ENCODE measurements at places on chromosomes 16 and 17.

- DNase-seq, result no peak
Measured at GRCh38 chr16:4496305-4496704, 20.1 kb downstream of the HMOX2 start.

GRCh38 chr17:19773534-19773933 lies 25.4 kb upstream of the ALDH3A1 start:
- DNase-seq, result no peak

DNA sequence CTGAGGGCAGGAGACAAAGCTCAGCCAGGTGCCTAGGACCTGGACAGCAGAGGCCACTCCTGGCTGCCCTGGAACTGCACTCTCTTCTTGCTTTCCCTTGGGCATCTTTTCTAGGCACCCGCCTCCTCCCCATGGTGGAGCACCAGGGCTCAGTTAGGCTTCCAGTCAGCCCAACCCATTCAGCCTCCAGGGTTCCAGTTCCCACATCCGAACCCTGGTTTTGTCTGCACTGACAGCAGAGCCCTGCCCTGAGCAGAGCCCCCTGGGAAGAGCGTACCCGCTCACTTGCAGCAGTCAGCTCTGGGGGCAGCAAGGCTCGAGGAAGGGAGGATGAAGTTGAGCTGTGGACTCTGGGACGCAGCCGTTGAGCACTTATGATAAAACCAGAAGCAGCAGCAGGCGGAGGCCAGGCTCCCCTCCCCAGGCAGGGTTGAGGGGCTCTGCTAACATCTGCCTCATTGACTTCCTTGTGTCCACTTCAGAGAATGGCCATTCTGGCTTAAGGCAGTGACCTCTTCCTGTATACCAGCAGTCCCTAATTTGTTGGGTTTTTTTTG lies 213.2 kb downstream of the NTN1 start:
- DNase-seq, result no peak

GRCh38 chr17:5526821-5527598 lies 40.6 kb downstream of the MIS12 start:
- no peak for DNase-seq

DNA sequence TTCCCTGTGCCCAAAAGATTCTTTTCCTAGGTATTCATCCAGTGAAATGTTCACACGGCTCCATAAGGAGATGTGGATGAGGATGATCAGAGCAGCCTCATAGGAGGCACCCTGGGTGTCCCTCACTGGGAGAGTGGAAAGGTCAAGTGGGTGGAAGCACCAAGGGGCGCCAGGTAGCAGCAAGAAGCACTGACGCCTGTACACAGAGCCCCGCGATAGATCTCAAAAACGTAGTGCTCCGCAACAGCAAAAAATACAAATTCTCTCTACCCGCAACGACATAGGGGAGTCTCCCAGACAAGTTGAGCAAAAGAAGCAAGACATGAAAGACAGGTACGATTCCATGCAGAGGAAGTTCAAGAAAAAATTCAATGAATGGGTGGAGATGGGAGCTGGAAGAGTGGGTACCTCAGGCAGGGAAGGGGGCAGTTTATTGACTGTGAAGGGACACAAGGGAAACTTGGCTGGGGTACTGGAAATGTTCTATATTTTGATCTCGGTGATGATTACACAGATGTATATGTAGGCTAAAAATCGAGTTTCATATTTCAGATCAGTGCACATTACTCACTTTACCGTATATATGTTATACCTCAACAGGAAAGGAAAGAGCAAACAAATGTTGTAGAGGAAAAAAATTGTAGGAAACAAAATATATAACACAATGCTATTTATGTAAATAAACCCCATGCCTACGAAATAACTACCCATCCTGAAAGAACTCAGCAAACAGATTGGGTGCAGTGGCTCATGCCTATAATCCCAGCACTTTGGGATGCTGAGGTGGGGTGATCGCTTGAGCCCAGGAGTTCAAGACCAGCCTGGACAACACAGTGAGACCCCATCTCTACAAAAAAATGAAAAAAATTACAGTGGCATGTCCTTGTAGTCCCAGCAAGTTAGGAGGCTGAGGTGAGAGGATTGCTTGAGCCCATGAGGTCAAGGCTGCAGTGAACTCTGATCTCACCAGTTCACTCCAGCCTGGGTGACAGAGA lies 17.8 kb upstream of the ETV4 start:
- DNase-seq, result no peak

GRCh38 chr17:64728041-64728695 lies 66.1 kb upstream of the SMURF2 start:
- DNase-seq, result no peak

- DNase-seq, result peak; percentile 77
Measured at GRCh38 chr17:28738680-28739384, 5.0 kb upstream of the TRAF4 start.

GRCh38 chr17:8574687-8575086 lies 55.8 kb downstream of the MYH10 start:
- DNase-seq, result no peak

GRCh38 chr16:59586331-59586730 lies 852.2 kb upstream of the GOT2 start:
- DNase-seq, result no peak

- no peak for DNase-seq
Measured at GRCh38 chr17:45747911-45748310, 36.2 kb upstream of the CRHR1 start.

DNA sequence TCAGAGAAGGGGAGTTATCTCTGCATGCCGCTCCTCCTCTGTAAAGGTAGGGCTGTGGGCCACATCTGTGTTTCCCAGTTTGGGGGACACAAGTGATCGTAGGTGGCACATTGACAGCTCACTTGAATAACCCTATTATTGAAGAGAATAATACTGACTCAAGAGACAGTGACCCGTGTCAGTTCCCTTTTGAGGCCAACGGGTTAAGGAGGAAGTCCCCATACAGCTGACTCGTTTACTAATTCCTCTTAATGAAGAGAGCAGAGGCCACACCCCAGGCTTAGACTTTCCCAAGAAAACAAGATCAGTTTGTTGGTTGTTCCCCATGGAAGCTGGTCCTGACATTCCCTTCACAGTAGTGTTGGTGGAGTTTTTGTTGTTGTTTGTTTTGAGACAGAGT lies 33.0 kb downstream of the IL4R start:
- DNase-seq, result no peak

DNA sequence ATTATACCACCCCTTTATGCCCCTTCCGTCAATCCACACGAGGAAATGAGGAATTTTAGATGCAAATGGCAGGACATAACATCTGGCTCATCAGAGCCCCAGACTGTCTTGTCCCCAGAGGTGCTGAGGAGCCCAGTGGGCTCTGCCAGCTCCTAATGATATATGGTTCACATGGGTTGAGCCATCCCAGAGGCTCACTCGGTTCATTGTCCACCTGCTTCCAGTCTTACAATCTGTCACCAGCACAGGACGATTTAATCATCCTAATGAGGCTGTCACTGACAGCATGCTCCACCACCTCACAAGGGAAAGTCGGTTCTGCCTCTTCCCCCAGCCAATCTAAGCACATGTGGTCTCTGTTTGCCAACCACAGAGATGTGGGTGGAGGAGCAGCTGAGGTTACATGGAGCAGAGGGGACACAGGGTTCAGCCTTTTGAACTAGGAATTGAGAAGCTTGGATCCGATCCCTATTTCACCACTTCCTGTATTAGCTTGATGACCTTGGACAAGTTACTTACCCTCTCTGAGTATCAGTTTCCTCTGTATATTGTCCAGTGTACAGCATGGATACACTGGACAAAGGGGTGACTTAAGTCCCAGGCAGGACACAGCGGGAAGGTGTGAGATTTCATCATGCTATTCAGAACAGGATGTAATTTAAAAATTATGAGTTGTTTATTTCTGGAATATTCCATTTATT lies 27.0 kb upstream of the DHX8 start:
- DNase-seq, result no peak

DNA sequence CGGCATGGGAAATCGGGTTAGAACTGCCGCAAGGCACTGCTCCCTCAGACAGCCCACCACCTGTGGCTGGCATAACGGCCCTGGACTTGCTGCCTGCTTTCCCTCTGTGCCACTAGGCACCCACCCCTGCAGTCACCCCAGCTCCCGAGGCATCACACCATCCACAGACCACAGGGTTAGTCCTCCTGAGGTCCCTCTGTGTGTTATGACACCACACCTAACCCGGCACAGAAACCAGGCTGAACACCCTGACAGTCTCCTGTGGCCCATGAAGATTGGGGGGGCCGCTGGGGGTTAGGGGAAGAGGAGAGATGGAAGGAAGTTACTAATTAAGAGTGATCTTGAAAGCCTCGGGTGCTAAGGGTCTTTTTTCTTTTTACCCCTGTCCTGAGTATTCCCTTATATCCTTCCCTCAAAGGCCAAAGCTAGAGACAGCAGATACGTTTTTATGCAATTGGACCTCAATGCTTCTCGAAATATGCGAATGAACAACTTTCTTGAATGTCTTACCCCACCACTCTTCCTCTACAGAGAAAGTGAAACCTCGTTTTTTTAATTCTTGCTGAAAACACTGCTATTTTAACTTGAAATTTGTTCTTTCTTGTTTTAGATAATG lies 7.0 kb downstream of the CYTH1 start:
- no peak for DNase-seq

GRCh38 chr17:37643869-37644268 lies 623 bp upstream of the DDX52 start:
- DNase-seq, result no peak

DNA sequence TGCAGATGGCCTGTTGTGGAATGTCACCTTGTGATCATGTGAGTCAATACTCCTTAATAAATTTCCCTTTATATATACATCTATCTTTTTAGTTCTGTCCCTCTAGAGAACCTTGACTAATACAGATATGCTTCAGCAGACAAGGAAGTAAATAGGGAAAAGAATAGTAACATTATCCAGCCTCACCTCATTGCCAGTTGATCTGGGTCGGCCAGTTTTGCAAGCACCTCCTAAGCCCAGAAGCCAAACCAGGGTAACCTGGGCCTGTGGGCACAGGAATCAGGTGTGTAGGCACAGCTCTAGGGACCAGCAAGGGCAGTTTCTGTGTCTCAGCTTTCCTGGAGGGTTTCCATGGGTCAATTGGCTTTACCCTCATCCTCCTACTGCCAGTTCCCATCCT lies 11.9 kb upstream of the CCL17 start:
- DNase-seq, result no peak

DNA sequence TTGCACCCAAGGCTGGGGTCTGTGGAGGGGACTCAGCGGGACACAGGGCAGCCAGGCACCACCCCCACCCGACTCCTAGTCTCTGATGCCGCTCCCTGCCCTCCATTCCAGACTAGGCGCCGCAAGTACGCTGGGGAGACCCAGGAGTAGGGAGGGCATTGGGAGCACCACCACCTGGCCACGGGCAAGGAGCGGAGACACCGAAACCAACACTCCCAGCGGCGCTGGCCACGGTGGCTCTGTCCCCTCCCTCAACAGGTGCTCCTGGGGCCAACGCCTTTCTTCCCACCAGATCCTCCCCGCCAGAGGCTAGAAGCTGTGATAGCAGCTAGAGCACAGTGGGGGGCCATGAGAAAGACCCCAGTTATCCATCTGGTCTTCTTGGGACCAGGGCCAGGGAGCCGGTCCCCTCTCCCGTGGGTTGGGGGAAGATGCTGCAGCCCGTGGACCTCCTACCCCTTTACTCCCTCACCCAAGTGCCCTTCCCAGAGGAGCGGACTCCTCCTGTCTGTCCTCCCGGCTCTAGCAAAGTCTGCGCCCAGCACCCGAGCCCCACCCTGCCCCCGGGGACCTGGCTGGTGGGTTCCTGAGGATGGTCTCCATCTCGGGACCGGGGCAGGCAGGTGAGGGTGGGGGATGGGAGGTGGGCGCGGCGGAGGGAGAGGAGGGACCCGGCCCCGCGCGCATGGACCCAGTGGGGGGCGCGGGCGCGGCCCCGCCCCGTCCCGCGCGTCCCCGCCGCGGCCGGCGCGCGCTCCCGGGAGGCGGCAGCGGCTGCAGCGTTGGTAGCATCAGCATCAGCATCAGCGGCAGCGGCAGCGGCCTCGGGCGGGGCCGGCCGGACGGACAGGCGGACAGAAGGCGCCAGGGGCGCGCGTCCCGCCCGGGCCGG lies at the start of gene SYNGR3:
TSS of gene SYNGR3 (plus strand) at position 762 of the 892 bp plus-strand sequence. CDS start 133 bp downstream, outside the sequence.
- no peak for DNase-seq

DNA sequence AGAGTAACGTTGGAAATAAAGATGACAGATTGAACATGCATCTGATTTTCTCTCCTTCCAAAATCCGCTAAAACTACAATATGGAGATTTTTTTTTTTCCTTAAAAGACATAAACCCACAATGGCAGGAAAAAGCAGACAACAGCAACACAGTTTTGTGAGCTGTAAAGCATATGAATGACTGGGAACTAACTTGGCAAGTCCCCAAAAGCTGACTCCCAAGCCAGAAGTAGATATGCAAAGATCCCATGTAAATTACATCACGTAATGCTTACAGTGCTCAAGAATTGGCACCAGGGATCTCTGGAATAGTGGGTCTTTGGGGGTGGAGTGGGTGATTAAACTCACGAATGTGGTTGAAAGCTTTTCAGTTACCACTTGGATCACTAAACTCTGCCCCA lies 106.6 kb downstream of the ELAC2 start:
- no peak for DNase-seq

- no peak for DNase-seq
Measured at GRCh38 chr17:43813386-43813785, 19.6 kb downstream of the MPP3 start.

GRCh38 chr17:83067718-83068261 lies 11.6 kb upstream of the METRNL start:
- DNase-seq, result no peak

GRCh38 chr17:45156242-45156641 lies 5.4 kb upstream of the HEXIM2 start:
- no peak for DNase-seq

GRCh38 chr16:4826526-4826925 lies 20.6 kb downstream of the GLYR1 start:
- no peak for DNase-seq

DNA sequence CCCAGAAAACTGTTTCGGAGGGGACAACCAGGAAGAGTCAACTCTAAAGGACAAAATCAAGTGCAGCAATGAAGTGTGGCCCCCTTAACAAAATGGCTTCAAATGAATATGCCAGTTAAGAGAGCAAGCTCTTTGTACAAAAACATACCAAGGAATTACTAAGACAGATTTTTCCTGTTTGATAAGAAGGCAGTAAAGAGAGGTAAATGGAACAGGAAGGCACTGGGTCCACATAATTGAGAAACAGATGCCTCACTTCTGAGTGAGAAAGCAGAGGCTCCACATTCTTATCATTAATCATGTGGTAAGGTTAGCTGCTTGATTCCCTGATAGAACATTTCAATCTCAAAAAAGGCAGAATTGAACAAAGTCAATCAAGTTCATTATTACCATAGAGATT lies 44.9 kb downstream of the MBTD1 start:
- DNase-seq, result no peak

DNA sequence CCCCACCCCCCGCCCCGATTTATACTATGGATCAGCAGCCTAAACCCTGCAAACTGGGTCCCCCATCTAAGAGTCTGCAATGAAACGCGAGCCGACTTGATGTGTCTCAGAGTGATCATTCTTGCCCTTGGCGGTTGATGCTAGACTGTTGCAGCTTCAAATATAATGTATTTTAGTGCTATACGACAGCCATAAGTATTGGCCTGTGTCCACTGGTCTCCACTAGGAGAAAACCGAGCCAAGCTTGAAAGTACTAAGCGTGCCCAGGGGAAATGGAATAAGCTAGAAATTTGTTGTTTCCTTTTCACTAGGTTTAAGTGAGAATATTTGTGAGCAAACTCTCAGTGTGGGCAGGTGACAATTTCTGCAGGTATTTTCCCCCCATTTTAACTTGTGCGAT lies 711.2 kb downstream of the MAF start:
- DNase-seq, result no peak

GRCh38 chr17:44847586-44847985 lies at the start of gene HIGD1B:
HIGD1B (plus strand) TSS chr17:44847883; CDS start chr17:44848153, 270 bp downstream.
- DNase-seq, result no peak
